ENCODE measurements at places on chromosomes 6 and 20.

DNA sequence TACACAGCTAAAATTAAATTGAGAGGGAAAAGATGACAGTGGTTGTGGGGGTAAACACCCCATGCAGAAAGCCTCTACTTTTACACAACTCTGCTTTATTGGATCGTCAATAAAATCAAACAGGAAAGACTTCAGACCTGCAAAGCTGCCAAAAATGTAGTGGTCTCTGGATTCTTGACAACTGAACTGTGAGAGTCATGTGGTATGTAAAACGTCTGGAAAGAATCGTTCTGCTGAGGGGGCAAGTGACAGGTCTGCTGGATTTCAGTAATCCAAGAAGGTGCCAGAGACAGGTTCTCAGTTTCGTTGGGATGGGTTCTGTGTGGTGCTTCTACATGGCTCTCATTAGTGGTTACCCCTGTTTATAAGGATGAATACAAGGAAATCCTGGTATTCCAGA is 63.3 kb downstream of the TSPYL4 start:
- DNase-seq: no peak

- no peak for DNase-seq
Measured at GRCh38 chr6:2179950-2180349, 65.5 kb downstream of the GMDS start.

- DNase-seq: no peak
Measured at GRCh38 chr6:111162504-111162903, 75.2 kb downstream of the SLC16A10 start.

DNA sequence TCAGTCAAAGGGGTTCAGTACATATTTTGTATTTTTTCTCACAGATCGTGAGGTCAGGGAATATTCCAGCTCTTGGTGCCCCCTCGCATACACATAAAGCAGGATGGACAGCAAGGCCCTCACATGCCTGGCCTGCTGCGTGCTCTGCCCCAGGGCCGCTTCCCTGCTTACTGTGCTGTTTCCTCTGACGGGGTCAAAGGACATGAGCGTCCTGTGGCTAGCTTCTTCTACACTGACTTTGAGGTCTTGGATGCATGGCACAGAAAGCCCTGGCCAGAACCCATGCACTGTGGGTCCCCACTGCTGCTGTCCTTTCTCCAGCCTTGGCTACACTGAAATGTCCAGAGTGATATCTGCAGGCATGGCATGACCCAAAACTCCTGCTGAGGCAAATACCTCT is 92.5 kb upstream of the GGTLC1 start:
- no peak for DNase-seq

- no peak for DNase-seq
Measured at GRCh38 chr6:43977404-43978111, 149.7 kb downstream of the MRPL14 start.

DNA sequence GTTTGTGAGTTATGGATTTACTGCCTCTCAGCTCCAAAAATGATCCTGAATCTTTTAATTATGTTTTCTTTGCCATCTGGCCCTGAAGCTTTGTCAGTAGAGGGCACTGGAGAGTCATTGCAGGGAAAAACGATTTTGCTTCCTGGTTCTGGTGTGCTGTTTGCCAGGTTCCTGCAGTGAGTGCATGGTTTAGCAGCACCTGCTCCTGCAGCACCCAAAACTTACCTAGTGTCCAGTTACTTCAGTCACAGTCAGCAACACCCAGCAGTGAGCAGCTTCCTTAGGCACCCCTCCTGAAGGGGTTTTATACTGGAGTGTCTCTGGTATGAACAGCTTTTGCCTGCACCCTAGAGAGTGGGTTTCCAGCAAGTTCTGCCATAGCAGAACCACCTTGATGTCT is 6.0 kb upstream of the TRIM26 start:
- DNase-seq: peak; percentile 53

DNA sequence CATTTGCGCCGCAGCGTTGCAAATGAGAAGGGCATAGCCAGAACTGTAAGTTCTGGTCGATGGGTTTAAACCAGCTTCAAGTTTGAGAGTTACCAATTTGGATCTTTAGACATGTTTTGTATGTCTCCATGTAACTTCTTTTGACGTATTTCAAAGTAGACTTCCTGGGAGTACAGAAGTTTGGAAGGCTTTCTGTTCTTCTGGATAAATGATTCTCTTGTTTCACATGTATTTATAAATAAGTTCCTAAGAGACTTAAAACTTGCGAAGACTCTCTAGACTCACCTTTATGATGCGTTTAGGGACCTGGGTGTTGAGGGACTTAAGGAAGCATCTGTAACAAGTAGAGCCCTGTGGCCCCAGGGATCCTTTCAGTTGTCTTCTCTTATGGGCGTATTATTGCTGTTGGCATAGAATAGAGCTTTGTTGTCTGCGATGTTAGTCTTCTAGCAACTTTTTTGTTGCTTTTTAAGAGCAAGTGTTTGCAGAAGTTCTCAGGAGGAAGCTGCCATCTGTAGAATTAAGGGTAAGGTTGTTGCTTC is 1.3 kb downstream of the CDYL start:
- DNase-seq: no peak

- DNase-seq: no peak
Measured at GRCh38 chr20:2914160-2914559, 40.9 kb downstream of the PTPRA start.

- no peak for DNase-seq
Measured at GRCh38 chr6:56804996-56805395, 149.9 kb upstream of the BEND6 start.

DNA sequence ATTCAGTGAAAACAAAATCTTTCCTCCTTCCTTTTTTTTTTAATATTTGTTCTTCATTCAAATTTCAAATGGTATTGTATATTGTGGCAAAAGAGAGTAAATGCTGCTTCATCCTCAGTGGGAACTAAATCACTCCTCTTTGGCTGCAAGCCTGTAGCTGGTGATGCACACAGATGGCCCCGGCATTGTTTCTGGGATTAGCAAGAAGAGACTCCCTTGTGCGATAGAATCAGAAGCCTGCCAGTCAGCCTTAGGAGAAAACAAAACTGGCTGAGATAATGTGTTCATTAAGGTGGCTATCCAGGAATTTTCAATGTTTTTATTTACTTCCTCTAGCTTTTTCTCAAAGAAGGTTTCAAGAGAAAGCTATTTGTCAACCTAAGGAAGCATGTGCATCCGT is 20.7 kb upstream of the ELOVL2 start:
- DNase-seq: no peak

- DNase-seq: no peak
Measured at GRCh38 chr20:49890471-49891361, 24.6 kb downstream of the SPATA2 start.

DNA sequence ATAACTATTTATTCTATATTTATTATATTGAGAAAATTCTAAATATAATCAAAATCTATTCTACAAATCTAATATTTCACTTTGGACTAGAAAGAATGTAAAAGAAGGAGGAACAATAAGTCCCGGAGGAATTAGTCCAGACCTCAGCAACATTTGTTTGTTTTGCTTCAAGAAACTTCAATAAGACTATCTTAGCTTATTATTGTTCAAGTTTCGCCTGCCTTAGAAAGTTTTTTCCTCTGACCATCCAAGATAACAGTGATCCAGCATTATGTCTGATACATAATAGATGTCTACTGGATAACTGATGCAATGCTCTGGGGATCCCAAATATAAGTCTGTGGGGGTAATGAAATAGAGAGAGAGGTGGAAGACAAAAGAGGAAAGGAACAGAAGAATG is 28.7 kb upstream of the NT5E start:
- no peak for DNase-seq

DNA sequence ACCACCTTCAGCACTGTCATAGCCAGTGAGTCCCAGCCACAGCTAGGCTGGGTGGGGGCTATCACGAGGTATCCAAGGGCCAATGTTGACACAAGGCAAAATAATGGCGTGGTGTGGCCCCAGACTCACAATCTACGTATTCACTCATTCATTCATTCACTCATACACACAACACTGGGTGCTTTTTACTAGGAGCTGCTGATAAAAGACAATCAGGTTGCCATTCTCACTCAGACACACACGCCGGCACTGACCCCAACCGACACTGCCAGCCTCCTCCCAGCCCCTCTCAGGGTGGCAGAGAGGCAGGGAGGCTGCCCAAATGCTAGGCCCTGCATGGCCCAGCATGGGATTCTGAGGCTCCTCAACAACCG is 1.5 kb upstream of the C20orf144 start:
- no peak for DNase-seq

DNA sequence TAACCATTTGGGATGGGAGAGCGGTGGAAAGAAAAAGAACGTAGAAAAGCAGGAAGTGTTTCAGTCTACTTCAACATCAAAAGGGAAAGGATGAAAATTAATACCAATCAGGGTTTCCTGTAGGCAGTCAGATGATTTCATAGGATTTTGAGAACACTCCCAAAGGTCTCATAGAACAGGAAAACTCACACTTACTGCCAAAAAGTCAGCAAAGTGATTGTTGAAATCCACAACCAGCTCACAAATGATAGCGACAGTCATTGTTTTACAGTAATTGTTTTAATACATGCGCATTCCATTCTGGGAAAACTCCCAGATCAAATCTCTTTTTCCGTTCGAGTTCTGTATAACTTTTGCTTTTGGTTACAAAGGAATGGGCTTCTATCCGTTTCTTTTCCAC is 5.3 kb upstream of the CNKSR3 start:
- DNase-seq: no peak

GRCh38 chr20:45918779-45919537 is 7.0 kb upstream of the PLTP start:
- DNase-seq: no peak

- DNase-seq: no peak
Measured at GRCh38 chr20:47118206-47118605, 223.6 kb downstream of the EYA2 start.

- DNase-seq: no peak
Measured at GRCh38 chr6:109411034-109411433, 28.8 kb upstream of the CD164 start.
